HL-60 (cell line): ENCODE measurements at places on chromosomes 1 and 21.
A peak's percentile ranks its signal among the peaks of the same experiment; 100 is the strongest.

DNA sequence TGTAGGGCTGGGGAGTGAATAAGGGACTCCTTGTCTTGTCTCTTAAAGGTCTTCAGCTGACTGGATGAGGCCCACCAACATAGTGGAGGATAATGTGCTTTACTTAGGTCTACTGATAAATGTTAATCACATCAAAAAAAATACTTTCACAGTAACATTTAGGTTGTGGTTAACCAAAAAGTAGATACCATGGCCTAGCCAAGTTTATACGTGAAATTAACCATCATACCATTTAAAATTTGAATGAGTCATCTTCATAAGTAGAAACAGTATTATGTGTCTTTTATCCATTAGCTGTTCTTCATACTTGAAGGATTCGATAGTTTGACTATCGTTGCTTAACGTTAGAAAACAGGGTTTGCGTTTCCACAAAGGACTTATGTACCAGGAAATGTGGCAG is 80.9 kb downstream of the MTR start:
- no peak for DNase-seq

GRCh38 chr1:151907363-151908139 is 1.8 kb downstream of the THEM4 start:
- no peak for DNase-seq

- DNase-seq, result no peak
These were observed 29.3 kb downstream of the XCL2 start for GRCh38 chr1:168514455-168514854.

DNA sequence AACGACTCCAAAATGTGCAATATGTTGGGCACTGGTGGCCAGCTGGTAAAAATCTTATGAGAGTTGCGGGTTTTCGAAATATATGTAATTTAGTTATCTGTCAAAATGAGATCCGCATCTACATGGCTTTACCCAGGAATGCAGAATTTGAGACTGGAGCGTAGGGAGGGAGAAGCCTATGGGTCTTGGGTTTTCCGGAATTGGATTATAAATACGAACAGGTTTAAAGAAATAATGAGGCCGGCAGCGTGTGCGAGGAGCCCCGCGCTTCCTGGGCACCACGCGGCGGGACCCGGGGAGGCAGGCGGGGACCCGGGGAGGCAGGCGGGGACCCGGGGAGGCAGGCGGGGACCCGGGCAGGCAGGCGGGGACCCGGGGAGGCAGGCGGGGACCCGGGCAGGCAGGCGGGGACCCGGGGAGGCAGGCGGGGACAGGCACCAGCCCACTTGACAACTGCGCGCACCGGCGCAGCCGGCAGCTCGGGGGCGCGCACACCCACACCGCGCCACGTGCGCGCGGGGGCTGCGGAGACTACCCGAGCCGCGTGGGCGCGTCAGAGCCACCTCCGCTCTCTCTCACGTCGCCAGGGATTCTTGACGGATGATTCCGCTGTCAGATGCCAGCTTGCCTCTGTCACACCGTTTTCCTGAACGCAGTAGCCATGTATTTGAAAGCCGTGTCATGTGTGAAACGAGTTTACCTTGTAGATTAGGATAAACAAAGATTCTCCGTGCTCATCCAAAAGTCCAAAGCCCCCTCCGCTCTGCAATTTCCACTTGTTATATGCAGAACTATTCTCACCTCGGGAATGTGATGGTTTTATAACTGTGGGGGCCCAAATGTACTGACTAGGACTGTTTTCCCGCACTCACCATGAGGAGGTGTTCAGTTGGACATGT is 54.3 kb upstream of the HNRNPU start:
- peak; percentile 63 for DNase-seq

DNA sequence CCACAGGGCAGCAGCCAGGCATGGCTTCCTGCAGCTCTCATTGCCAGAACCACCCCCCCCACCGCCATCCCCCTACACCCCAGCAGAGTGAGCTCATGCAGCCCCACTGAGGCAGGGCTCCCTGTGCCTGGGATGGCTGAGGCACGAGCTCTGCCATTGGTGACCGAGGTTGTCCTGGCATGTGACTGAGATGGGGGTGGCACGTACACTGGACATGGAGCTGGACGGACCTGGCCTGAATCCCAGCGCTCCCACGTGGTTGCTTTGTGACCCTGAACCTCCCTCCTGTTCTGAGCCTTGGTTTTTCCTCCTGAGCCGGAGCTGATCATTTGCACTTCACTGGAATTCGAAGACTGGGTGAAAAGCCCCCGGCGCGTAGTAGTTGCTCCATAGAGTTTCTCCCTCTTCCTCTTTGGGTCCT is 28.3 kb downstream of the ALPL start:
- no peak for DNase-seq

- DNase-seq, result no peak
These were observed 56.4 kb downstream of the MT1HL1 start for GRCh38 chr1:236947794-236948193.
